ENCODE measurements at places on chromosomes 1 and 21.
A peak's percentile ranks its signal among the peaks of the same experiment; 100 is the strongest.

GRCh38 chr1:224872832-224873433 is 56.5 kb upstream of the DNAH14 start:
- DNase-seq: no peak

DNA sequence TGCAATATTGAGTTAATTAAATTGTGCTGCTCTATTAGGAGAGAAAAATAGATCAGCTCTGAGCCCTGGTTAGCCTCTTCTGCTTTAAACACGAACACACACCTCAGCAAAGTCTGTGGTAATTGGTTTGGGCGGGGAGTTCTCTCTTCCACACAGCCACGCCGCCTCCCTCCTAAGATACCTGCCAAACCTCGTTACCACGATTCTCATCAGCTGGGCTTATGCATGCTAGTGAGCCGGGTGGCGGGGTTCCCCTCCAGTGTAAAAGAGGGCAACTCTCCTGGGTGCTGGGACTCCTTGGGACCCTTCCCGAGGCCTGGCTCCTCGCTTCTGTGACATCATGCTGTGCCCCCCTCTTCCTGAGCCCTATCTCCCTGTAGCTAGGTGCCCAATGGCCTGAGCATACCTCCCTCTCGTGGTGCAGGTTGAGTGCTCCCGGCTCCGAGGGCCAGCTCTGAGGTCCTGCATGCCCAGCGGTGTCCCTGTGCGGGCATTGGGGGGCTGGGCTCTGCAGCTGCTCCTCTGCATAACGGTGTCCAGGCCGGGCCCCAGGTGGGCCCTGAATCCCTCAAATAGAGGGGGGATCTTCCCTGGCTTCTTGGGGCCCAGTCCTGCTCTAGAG is 182.9 kb downstream of the PRDM16 start:
- DNase-seq: no peak

DNA sequence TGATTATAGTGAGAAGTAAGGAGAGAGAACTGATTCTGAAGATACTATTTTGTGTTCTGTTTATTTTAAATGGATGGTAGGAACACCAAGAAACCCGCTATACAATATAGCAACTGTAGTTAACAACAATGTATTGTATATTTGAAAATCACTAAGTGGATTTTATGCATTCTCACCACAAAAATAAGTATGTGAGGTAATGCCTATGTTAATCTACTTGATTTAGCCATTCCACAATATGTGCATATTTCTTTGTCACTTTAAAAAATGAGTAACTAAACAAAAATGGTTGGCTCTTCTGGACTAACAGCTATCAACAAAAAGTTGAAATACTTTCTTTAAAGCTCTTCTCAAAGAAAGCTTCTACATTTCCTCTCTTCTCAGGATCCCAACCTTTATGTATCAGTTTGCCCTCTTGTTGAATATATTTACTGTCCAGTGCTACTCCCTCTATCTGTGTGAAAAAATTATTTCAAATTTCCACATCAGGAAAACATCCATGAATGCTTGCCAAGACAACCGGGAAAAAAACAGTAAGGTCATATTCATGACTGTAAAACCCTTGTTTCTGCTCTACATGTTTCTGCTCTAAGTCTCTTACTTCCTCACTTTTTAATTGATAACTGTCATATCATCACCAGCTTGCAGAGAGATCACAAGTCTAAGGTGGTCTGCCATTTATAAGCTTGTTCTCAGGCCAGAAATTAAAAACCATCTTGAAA is 27.0 kb downstream of the CLCA4 start:
- no peak for DNase-seq

- no peak for DNase-seq
Observed at GRCh38 chr1:77802026-77802425, 22.6 kb downstream of the MIGA1 start.

- DNase-seq: peak; percentile 46
Observed at GRCh38 chr1:158177700-158178450, 2.8 kb upstream of the CD1D start.

DNA sequence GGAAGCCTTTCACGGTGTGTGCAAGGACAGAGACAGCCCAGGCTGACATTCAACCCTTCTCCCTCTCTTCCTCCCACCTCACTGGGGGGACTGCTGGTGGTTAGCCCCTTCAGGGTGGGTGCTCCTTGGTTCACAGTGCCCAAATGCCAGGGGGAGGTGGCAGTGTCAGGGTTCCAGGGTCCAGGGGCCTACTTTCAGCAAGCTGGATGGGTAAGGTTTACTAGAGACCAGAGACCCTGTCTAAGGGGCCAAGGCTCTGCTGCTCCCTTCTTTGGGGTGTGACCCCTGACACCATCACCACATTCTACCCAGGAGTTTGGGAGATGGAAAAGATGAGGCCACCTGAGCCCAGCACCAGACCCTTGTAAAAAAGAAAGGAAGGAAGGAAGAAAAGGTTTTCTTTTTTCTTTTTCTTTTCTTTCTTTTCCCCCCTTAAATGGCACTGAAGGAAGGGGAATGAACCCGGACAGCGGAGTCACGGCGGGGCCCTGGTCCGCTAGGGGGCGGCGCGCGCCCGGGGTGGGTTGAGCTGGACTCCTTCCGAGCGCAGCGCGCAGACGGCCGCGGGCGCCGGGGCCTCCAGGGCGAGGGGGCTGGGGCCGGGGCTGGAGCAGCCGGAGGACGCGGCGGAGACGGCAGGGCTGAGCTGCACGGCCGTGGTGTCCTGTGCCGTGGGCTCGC is 18.8 kb downstream of the KNCN start:
- DNase-seq: peak; percentile 37

- peak; percentile 91 for DNase-seq
Observed at GRCh38 chr1:169483500-169483966, 2.2 kb downstream of the SLC19A2 start.

- peak; percentile 38 for DNase-seq
Observed at GRCh38 chr21:34061983-34062382, 11.4 kb upstream of the MRPS6 start.
